ENCODE measurements at places on chromosomes 6 and 20. TPM values are rescaled to one million over a fixed set of nuclear protein-coding genes. Genes with fewer than 3 reads are reported as not detected.

Gene HNF4A
- total RNA-seq: not detected

Gene HBS1L
- total RNA-seq: 158 TPM

Gene STMND1
- not detected for total RNA-seq

Gene GGTLC1
- total RNA-seq: not detected

Gene CLVS2
- total RNA-seq: not detected

Gene KHDC1
- total RNA-seq: 0.16 TPM

Gene ALDH8A1
- total RNA-seq: 0.09 TPM

Gene RAET1G
- 0.82 TPM for total RNA-seq

Gene FERMT1
- total RNA-seq: 8.8 TPM

Gene HLA-F
- total RNA-seq: 1.1 TPM

Gene ELOVL2
- total RNA-seq: 0.16 TPM

Gene BPIFB1
- not detected for total RNA-seq

Gene THBS2
- total RNA-seq: 519 TPM

Gene ARFGEF3
- total RNA-seq: 0.09 TPM

Gene FNDC1
- total RNA-seq: 0.16 TPM

Gene GSTA2
- not detected for total RNA-seq

Gene FAM8A1
- 12.0 TPM for total RNA-seq

Gene HM13
- total RNA-seq: 47.6 TPM

Gene ATAT1
- total RNA-seq: 5.6 TPM

Gene ALDH5A1
- total RNA-seq: 1.6 TPM

Gene MAK
- total RNA-seq: not detected

Gene LY6G6C
- total RNA-seq: not detected

Gene PLA2G7
- total RNA-seq: not detected

Gene ADGRF5
- 15.9 TPM for total RNA-seq

Gene COX4I2
- total RNA-seq: not detected

Gene WFDC10B
- total RNA-seq: not detected

Gene PTGIS
- total RNA-seq: 1,011 TPM

Gene NEU1
- 35.8 TPM for total RNA-seq

Gene CFB
- total RNA-seq: 32.9 TPM

Gene TREML2
- total RNA-seq: not detected

Gene SIM1
- total RNA-seq: under 0.01 TPM

Gene C20orf204
- total RNA-seq: 1.6 TPM

Gene GRM1
- under 0.01 TPM for total RNA-seq

Gene ZNF391
- 1.4 TPM for total RNA-seq

Gene BIRC7
- total RNA-seq: 0.25 TPM

Gene DDO
- total RNA-seq: 2.3 TPM

Gene CPNE5
- total RNA-seq: 0.18 TPM

Gene EEF1A2
- not detected for total RNA-seq

Gene CYP24A1
- 0.98 TPM for total RNA-seq

Gene ACTR5
- 2.9 TPM for total RNA-seq

Gene LEMD2
- 75.3 TPM for total RNA-seq

Gene LPIN3
- total RNA-seq: 3.4 TPM

Gene RXRB
- total RNA-seq: 11.1 TPM

Gene KHDRBS2
- total RNA-seq: not detected

Gene OR2H2
- total RNA-seq: not detected

Gene AVP
- not detected for total RNA-seq

Gene SMLR1
- not detected for total RNA-seq

Gene SSTR4
- not detected for total RNA-seq

Gene SLC17A1
- not detected for total RNA-seq

Gene BMP7
- not detected for total RNA-seq

Gene NKX2-2
- total RNA-seq: not detected

Gene C20orf141
- total RNA-seq: not detected

Gene CUL9
- 28.7 TPM for total RNA-seq

Gene GPR6
- not detected for total RNA-seq

Gene HLA-DOB
- not detected for total RNA-seq

Gene CYB5R4
- total RNA-seq: 7.2 TPM

Gene ADGRB3
- 1.4 TPM for total RNA-seq

Gene EPB41L1
- total RNA-seq: 13.5 TPM
